ENCODE measurements at places on chromosomes 4 and X.

DNA sequence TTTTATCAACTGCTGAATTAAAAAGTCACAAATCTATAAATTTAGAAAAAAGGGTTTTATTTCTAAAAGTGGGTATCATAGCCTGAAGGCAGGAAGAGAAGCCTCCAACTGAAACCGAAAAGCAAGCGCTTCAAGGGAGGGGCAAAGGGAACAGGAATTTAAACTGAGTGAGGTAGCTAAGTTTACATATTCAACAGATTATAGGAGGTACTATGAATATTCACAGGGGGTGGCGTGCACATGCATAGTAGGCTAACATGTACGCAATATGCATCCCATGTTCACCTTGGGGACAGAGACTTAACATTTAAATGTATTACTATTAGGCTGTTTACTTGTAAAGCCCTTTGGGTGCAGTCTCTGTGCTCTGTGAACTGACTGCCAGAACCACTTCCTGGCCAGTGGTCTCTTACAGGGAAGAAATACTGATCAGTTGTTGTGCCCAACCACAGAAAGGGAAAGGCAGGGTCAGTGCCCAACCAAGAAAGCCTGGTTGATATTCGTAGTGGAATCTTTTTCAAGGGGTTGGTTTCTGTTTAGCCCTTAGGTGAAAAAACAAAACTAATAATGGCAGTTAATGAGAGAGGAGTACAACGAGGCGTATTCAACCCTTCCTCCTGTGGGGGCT is 168.7 kb upstream of the GALNTL6 start:
- DNase-seq: no peak

GRCh38 chr4:87745064-87745807 is 54.1 kb upstream of the IBSP start:
- no peak for DNase-seq

GRCh38 chr4:94463771-94464170 is 12.0 kb downstream of the PDLIM5 start:
- DNase-seq: no peak

- DNase-seq: no peak
Observed at GRCh38 chr4:133233922-133234321, 84.8 kb downstream of the PCDH10 start.

DNA sequence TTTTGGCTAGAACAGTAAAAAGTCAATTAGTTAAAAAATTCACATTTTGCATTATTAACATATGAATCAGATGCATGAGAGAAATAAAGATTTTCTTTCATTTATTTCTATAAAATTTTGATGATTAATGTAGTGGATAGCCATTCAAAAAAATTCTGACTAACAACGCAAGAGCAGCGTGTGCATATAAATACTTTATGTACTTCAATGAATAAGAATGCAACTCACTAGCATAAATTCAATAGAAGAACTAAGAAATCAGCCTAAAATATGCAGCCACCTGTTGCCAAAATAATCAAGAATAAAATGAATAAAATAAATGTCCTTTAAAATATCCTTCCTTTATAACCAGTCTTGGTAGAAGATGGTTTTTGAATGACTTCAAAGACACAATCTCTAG is 471.9 kb downstream of the PDGFC start:
- no peak for DNase-seq

DNA sequence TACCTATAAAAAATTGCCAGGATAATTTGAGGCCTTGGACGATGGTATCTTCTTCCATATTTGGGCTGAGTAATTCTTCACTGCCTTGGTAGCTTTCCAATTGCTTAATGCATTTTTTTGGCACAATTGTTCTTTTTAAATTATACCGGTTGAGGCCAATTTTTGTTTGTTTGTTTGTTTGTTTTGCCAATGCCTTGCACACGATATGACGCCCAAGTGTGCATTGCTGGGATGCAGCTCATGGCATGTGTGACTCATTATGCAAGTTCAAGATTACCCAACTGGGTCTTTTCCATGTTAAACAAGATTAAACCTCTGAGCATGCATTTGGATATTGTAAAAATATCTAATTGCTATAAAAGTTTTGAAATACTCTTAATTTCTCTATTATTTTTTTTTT is 71.1 kb upstream of the KCNIP4 start:
- DNase-seq: no peak

GRCh38 chr4:107432451-107432850 is 287.6 kb downstream of the PAPSS1 start:
- DNase-seq: no peak

- no peak for DNase-seq
Observed at GRCh38 chr4:148415500-148415899, 26.7 kb downstream of the NR3C2 start.

DNA sequence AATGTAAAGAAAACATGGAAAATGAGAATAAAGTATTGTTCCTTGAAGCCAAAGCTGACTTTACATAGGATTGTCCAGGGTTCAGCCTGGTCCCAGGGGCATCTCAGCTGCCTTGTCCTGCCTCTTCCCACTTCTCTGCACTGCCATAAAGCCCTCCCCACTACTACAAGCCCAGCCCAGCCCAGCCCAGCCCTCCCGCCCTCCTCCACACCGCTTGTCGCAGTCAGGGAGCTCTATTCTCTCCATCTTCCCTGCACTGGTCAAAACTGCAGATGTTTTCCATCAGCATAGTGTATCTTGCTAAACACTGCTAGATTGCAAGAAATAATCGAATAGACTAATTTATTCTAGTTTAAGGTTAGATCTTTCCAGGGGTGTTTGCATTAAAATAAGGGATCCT is 100.3 kb downstream of the TENM3 start:
- DNase-seq: no peak

DNA sequence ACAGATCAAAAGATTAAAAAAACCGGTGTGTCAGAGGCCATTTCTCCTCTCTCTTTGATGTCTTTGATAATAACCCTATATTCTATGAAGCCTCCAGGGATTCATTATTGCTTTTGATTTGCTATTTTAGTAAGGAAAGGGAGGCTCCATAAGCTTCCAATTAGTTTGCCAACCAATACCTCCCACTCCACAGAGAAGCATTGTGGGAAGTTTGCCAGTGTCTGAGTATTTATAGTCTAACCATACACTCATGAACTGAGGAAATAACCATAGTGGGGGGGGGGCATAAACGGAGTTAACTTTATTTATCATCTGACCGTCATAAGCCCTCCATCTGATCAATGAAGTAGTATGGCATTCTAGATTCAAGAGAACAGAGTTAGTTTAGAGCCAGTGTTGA is 1066.8 kb upstream of the PABPC4L start:
- DNase-seq: no peak

- DNase-seq: no peak
Observed at GRCh38 chr4:112706840-112707207, 69.9 kb downstream of the LARP7 start.
